Daoy (cell line): ENCODE measurements at places on chromosomes 4 and X. TPM values are rescaled to one million over a fixed set of nuclear protein-coding genes. Genes with fewer than 3 reads are reported as not detected.

The SH2D1A gene
- total RNA-seq, result not detected in 2 replicates

The SPANXN3 gene
- not detected in 2 replicates for total RNA-seq

- DNase-seq, result no peak
Observed at GRCh38 chr4:39451423-39452023, 7.2 kb downstream of the RPL9 start.

The FNIP2 gene
- total RNA-seq, result 5.2 and 12.5 TPM in 2 replicates

GRCh38 chr4:1376841-1377605 lies 29.2 kb downstream of the NKX1-1 start:
- DNase-seq, result no peak

The TEC gene
- 0.23 and 0.24 TPM in 2 replicates for total RNA-seq

The PCSK1N gene
- 28.7 and 32.1 TPM in 2 replicates for total RNA-seq

The FRG2 gene
- 0.11 TPM in 1 of 2 replicates, not detected in the other for total RNA-seq

The ARMCX1 gene
- 12.1 and 14.7 TPM in 2 replicates for total RNA-seq

GRCh38 chr4:7007142-7007907 lies 35.8 kb upstream of the TADA2B start:
- no peak for DNase-seq

- DNase-seq, result no peak
Observed at GRCh38 chr4:152885185-152885584, 50.9 kb upstream of the FHDC1 start.

DNA sequence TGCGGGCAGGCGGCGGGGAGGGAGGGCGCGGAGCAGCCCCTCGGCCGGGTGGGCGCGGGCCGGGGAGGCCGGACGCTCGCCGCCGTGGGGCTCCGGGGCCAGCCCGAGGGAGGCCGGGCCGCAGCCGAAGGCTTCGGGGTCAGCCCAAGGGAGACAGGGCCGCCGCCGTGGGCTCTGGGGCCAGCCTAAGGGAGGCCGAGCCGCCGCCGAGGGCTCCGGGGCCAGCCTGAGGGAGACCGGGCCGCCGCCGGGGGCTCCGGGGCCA lies 251 bp downstream of the KIAA0232 start:
- DNase-seq, result no peak

The RIPPLY1 gene
- not detected in 2 replicates for total RNA-seq

DNA sequence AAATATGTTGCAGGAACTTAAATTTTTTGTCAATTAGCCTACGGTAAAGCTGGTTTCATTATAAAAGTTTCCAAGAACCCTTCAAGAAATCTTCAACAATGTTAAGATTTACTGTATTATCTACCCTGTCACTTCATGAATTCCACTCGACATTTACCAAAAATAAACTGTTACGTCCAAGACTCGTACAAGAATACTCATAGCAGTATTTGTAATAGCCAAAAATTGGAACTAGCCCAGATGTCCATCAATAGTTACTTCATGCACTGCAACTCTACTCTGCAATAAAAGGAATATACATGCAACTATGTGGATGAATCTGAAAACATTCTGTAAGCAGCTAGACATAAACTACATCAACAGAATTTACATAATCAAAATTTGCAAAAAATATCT lies 13.4 kb downstream of the RBMX start:
- no peak for DNase-seq

GRCh38 chr4:106793933-106794332 lies 242.2 kb downstream of the DKK2 start:
- DNase-seq, result no peak

DNA sequence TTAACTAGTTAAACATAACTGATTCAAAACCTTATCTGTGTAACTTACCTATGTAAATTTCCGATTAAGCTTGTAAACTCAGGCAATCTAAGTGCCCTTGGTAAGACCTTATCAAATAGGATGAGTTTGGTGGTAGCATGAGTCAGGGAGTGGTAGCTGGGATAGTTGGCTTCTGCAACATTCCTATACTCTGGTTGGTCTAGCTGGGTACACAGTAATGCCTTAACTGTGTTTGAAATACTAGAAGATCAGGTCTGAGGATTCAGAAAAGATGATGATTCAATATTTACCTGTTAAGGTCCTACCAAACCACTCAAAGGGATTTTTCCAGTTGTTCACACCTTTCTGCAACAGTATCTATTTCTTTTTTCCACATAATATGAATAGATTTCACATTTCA lies 5.3 kb downstream of the YIPF7 start:
- DNase-seq, result no peak

The CXCL1 gene
- total RNA-seq, result 16.7 and 21.4 TPM in 2 replicates

The SLIT2 gene
- 0.29 and 0.39 TPM in 2 replicates for total RNA-seq
